ENCODE measurements at places on chromosomes 1 and 21.
A peak's percentile ranks its signal among the peaks of the same experiment; 100 is the strongest.

DNA sequence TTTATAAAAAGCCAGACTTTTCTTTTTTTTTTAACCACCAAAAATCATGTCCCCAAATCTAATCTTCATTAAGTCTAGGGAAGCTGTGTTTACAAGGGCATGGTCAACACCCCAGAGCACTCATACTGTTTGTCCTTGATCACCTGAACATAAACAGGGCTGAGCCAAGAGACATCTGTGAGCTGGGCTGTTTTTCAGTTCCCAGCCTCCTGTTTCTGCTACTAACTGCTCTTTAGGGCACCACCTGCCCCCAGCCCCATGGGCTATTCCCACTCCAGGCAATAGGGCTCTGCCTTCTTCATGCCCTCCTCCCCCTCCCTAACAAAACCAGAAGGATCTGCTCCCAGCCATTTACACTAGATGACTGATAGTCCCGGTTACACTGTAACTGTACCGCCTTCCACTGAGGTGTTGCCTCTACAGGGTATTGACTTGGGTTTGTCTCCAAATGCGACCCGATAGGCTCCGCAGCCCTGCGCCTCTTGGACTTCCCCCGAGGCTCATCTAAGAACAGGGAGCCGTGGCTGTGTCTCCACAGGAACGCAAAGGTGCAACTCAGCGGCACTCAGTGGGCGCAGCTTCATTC is 11.7 kb upstream of the SLC26A9 start:
- no peak for DNase-seq

DNA sequence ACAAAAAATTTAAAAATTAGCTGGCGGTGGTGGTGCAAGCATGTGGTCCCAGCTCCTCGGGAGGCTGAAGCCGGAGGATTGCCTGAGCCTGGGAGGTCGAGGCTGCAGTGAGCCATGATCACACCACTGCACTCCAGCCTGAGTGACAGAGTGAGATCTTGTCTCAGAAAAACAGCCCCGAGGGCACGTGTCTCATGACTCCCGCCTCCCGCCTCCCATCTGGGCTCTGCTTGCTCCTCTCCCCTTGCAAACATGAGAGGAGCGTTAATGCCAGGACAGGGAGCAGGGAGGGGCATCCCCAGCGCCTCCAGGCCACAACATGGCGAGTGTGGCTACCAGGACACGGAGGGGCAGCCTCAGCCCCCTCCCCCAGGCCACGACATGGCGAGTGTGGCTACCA is 28.3 kb downstream of the FAAP20 start:
- DNase-seq, result no peak

DNA sequence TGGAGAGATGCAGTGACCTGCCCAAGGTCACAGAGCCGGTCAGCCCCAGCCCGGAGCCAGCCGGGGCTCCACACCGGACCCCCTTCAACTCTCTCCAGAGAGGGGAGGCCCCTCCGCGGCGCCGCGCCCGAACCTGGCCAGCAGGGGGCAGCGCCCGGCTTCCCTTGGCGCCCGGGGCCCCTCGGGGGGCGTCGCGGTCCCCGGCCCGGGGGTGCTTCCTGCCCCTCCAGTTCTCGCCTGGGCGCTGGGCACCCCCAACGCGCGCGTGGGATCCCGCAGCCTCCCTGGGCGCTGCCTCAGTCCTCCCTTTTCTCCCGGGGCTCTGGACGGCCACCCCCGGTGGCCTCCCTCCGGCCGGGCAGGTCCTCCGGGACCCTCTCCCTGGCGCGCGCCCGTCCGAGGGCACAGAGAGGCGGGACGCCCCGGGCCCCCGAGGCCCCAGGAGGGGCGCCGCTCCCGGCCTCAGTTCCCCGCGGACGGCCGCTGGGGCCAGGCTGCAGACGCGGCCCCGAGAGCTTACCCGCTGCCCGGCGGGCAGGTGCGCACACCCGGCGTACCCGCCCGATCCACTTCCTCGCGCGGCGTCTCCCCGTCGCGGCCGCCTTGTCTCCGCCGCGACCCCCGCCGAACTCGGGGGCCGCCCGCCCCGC is 406 bp downstream of the HTR1D start:
- no peak for DNase-seq

- peak; percentile 51 for DNase-seq
Measured at GRCh38 chr1:48697066-48697707, 79.5 kb downstream of the BEND5 start.

GRCh38 chr21:41919666-41920398 is 34.0 kb downstream of the C2CD2 start:
- no peak for DNase-seq

DNA sequence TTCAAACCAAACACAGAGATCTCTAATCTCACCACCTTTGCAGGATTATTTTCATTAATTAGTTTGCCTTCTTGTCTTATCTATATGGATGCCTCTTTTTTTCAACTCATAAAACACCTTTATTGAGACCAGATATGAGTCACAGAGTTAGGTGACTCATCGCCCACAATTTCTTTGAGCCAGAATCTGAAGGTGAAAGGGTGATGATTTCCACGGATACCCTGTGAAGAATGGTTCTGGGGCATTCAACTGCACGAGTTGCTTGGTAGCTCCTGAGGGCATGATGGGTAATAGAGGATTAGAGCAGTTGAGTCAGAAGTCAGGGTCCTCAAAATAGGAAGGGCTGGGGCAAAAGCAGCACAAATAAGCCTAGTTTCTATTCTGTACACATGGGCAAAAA is 128.2 kb downstream of the TBX19 start:
- DNase-seq, result no peak

GRCh38 chr1:233544304-233544703 is 69.6 kb upstream of the KCNK1 start:
- DNase-seq, result no peak

DNA sequence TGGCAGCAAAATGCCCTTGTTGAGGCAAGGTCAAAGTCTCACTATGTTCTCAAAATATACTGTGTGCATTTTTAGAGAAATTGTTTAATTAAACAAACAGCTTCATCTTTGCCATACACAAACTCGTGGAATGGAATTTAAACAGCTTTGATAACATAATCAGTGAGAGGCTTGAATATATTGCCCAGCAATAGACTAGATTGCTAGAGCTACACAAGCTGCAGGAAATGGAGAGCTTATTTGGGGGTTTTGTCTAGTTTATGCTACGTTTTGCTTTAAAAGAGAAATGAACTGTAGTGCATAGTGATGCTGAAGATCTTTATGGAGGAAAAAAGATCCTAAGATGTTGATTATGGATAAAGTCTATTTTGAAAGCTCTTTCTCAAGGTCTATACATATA is 166.8 kb upstream of the HMCN1 start:
- no peak for DNase-seq

DNA sequence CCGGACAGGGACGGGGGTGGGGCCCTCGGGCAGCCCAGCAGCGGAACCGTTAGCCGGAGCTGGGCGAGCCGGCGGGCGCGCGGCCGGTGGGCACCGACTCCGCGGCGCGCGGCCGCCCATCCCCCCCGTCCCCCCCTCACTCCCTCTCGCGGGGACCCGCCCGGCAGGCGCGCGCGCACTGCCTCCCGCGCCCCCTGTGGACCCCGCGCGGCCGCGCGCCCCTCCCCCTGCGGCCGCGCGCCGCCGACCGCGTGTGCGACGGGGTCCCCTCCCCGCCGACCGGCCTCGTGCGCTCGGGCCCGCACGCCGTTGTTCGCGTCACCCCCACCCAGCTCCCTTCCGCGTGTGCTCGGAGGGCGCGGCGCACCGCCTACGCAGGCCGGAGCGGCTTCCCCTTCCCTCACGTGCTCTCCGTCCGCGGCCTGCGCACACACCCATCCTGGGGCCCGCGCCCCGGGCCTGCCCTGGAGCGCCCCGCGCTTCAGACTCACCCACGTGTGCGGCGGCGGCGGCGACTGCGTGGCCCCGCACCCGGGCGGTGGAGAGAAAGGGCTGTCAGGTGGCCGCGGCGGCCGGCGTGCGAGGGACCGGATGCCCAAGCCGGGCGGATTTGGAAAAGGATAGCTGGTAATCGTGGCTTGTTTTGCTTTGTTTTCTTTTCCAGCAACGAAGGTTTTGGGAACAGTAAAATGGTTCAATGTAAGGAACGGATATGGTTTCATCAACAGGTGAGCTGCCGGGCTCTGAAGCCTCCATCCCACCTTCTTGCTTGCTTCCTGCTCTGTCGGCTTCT is 717 bp downstream of the YBX1 start:
- peak; percentile 76 for DNase-seq

- DNase-seq, result no peak
Measured at GRCh38 chr1:180594723-180595122, 36.0 kb downstream of the OVAAL start.

DNA sequence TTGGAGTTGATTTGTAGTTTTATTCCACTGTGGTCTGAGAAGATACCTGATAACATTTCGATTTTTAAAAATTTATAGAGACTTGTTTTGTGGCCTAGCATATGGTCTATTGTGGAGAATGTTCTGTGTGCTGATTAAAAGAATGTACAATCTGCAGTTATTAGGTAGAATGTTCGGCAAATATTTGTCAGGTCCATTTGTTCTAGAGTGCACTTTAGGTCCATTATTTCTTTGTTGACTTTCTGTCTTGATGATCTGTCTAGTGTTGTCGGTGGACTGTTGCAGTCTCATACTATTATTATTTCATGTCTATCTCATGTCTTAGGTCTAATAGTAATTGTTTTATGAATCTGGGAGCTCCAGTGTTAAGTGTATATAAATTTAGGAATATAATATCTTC is 116.8 kb downstream of the NME7 start:
- DNase-seq, result no peak

DNA sequence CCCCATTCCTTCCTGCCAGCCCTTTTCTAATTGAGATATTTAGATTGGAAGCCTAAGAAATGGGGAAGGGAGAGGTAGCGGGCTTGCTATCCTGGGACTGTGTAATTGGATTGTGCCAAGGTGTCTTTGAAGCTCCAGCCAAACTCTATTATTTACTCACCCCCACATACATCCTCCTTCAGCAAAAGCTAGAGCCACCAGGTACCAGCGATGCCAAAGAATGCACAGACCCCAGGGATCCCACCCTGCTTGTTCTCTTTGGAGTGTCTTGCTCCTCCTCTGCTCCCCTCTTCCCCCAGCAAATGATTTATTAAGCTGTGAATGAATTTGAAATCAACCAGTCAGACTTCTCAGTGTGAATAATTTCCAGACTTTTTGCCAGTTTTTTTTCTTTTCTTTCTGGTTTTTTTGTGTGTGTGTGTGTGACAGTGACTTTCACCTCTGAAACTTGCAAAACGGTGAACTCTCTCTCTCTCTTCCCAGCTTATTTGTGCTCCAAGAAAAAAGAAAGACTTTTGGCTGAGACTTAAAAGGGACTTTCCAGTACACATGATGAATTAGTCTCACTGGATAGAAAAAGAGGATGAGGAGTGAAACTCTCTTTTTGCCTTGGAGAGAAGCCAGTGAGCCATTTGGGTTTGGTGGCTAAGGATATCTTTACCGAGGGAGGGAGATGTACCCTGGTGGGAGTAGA is 1.8 kb downstream of the VASH2 start:
- DNase-seq, result no peak

DNA sequence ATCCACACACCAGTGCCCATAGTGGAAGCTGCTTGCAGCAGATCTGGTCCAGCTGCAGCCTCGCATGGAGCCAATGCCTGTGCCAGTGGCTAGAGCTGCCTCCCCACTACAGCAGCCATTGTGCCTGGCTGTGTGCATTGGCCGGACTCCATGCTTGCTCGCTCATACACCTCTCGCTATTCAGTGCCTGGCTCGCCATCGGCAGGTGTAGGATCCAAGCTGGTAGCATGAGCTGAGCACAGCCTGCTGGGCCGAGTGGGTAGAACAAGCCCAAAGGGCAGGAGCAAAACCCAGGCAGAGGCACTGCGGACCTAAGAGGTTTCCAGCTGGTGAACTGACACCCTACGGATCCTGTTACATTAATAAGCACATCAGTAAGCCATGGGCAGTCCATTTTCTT is 1184.1 kb downstream of the AMY1C start:
- no peak for DNase-seq

GRCh38 chr21:29351691-29352090 is 53.0 kb downstream of the BACH1 start:
- no peak for DNase-seq

GRCh38 chr21:39483917-39484316 is 32.1 kb downstream of the SH3BGR start:
- DNase-seq, result no peak

GRCh38 chr1:19073311-19074186 is 117.1 kb upstream of the IFFO2 start:
- no peak for DNase-seq

GRCh38 chr21:36079671-36080070 is 9.8 kb downstream of the CBR1 start:
- no peak for DNase-seq

DNA sequence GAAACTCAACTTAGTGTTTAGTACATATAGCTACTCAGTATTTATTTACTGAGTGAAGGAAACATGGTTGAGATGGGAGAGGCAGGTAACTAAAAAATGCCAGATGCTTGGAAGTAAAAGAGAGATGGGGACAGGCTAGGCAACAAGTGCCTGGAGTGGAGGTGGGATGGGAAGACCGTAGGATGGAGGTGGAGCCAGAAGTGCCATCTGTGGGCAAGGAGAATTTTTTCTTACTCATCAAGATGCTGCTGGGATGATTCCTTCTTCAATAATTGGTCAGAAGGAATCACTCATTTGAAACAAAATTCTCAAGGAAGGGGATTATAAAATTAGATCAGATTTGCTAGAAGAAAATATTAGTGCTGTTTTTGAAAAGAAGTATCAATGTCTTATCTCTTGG is 72.9 kb downstream of the IFI44 start:
- no peak for DNase-seq

GRCh38 chr1:19123837-19124236 is 86.2 kb downstream of the UBR4 start:
- DNase-seq, result no peak

GRCh38 chr1:229025576-229025975 is 245.3 kb upstream of the RAB4A start:
- DNase-seq, result no peak
